Mammary epithelial cell (primary cell): ENCODE measurements at places on chromosomes 3 and 15. TPM values are rescaled to one million over a fixed set of nuclear protein-coding genes. Genes with fewer than 3 reads are reported as not detected.

The FSD2 gene
- not detected for polyA plus RNA-seq

The PLSCR5 gene
- not detected for polyA plus RNA-seq

The SAMMSON gene
- polyA plus RNA-seq, result not detected

The CLRN1 gene
- polyA plus RNA-seq, result not detected
